ENCODE measurements at places on chromosomes 7 and 10.

DNA sequence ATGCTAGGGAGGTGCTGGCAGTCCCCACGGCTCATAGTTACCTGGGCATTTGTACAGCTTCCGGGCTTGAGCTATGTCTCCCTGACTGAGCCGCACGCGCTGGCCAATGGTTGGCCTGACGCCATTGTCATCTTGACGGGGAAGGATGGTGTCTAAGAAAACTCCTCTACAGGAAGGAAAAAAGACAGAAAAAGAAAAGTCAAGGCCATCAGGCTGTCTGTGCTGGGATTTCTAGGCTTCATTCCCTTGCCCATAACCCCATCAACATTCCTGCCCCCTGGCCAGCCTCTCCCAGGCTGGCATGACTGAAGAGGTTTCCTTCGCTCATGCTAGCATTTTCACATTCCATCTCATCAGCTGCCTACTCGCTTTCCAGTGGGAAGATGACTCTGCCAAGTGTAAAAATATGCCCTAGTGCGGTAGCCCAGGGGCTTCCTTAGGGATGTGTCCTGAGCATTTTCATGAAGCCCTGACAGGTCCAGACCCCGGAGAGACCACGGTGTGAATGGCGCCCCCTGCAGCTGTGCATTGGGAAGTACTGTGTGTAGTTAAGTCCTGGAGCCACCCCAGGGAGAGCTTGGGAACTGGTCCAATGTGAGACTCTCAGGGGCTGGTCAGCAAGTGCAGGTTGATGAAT, 54.5 kb upstream of the OPALIN start:
- H3K4me1 ChIP-seq = no peaks in the 10 kb centered on the region
- no peaks in the 10 kb centered on the region for H3K36me3 ChIP-seq
- DNase-seq = peak; percentile 10
- H3K27ac ChIP-seq = no peak overlapping the region
- no peak overlapping the region for H3K4me3 ChIP-seq

GRCh38 chr7:151252561-151252835, 4.0 kb upstream of the SMARCD3 start:
- DNase-seq = no peak
- peaks cover 21% of the 10 kb centered on the region for H3K4me1 ChIP-seq
- no peak overlapping the region for H3K27ac ChIP-seq
- peaks cover 59% of the 10 kb centered on the region for H3K27me3 ChIP-seq
- no peak overlapping the region for H3K4me3 ChIP-seq
- H3K36me3 ChIP-seq = no peaks in the 10 kb centered on the region

- H3K4me1 ChIP-seq = no peaks in the 10 kb centered on the region
- H3K36me3 ChIP-seq = no peaks in the 10 kb centered on the region
- DNase-seq = no peak
- H3K27me3 ChIP-seq = no peaks in the 10 kb centered on the region
Measured at GRCh38 chr10:70735161-70735560, 50.0 kb downstream of the TBATA start.

GRCh38 chr10:99917963-99918825, 91.6 kb downstream of the DNMBP start:
- H3K27ac ChIP-seq = no peak overlapping the region
- H3K4me3 ChIP-seq = no peak overlapping the region
- H3K4me1 ChIP-seq = no peaks in the 10 kb centered on the region
- DNase-seq = no peak

- no peaks in the 10 kb centered on the region for H3K4me1 ChIP-seq
- no peak overlapping the region for H3K4me3 ChIP-seq
Measured at GRCh38 chr7:80018941-80019808, 115.5 kb upstream of the GNAI1 start.

GRCh38 chr7:410395-410910, 109.2 kb downstream of the PDGFA start:
- H3K4me1 ChIP-seq = no peaks in the 10 kb centered on the region
- H3K36me3 ChIP-seq = no peaks in the 10 kb centered on the region
- no peak overlapping the region for H3K4me3 ChIP-seq
- no peaks in the 10 kb centered on the region for H3K27me3 ChIP-seq

GRCh38 chr7:106870983-106871410, 5.9 kb downstream of the PIK3CG start:
- no peak for DNase-seq
- no peak overlapping the region for H3K4me3 ChIP-seq
- peaks cover 72% of the 10 kb centered on the region for H3K4me1 ChIP-seq
- no peak overlapping the region for H3K27ac ChIP-seq
- no peaks in the 10 kb centered on the region for H3K27me3 ChIP-seq

DNA sequence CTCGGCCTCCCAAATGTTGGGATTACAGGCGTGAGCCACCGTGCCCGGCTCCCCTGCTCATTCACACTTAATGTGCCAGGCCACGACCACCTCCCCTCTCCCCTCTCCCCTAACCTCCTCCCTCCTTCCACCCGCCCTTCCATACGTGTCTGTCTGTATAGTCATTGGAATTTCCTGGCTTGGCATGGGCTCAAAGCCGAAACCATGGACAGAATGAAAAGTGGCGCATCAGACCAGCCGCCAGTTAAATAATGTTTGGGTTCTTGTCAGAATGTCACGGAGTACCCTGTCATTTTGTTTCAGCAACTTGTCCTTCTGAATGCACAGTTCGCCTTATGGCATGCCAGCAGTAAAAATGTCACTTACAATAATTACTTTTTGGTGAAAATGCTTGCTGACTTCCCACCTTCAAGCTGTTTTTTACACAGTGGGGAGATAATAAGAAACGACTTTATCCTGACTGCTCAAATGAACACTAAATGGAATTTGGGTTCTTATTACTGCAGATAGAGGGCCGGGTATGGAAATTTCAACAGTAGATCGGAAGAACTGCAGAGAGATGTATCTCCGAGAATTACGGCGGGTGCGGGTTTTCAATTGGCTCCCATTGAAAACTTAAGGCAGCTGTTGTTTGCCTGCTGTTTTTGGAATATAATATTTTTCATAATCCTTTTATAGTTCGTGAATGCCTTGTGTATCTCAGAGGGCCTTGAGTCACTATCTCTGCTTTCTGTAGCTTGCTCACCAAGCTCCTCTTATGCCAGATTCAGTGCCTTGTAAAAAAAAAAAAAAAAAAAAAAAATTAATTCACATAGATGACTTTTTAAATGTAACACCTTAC, 65.5 kb upstream of the SH2B2 start:
- H3K27ac ChIP-seq = no peak overlapping the region
- H3K27me3 ChIP-seq = no peaks in the 10 kb centered on the region
- no peak for DNase-seq
- H3K4me3 ChIP-seq = no peak overlapping the region

DNA sequence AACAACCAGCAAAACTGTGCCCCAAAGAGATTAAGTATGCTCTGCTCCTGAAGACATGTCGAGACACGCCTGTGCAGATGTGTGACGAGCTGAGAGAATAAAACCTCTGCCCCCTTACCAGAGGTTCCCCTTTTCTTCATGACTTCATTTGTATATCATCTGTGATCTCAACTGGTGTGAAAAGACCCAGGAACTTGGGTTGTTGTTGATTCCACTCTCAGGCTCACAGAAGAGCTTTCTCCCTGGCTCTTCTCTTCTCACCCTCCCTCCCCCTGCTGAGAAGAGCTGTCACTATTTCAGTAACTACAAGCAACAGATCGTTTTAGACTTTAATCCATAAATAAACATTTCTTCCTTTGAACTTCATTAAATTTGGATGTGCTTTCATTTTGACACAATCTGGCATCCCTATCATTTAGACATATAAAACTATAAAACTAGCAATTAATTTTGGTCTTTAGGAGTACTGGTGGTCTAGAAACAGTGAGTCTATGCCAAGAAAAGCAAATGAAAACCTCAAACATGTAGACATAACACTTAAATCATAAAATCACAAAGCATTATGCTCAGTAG, 179.3 kb upstream of the FZD8 start:
- peaks cover 2% of the 10 kb centered on the region for H3K27me3 ChIP-seq
- no peaks in the 10 kb centered on the region for H3K4me1 ChIP-seq
- no peak for DNase-seq
- no peak overlapping the region for H3K4me3 ChIP-seq
- no peaks in the 10 kb centered on the region for H3K36me3 ChIP-seq
- H3K27ac ChIP-seq = no peak overlapping the region

DNA sequence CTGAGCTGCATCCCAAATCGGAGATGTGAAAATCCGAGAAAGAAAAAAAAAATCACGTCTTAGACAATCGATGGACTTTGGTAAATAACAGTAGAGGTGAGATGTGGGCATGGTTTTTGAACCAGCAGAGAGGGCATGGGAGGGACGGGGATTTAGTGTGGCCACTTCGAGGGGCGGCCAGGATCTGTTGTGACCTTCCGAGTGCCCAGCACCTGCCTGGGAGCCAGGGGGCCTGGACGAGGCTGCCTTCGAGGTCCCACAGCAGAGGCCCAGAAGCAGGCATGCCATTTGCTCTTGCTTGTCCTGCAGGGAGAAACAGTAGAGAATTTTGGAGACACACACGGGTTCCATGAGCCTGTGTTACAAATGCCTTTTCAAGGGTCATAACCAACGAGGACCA, 469.7 kb upstream of the FOXK1 start:
- no peak overlapping the region for H3K4me3 ChIP-seq
- no peaks in the 10 kb centered on the region for H3K4me1 ChIP-seq
- no peaks in the 10 kb centered on the region for H3K27me3 ChIP-seq

DNA sequence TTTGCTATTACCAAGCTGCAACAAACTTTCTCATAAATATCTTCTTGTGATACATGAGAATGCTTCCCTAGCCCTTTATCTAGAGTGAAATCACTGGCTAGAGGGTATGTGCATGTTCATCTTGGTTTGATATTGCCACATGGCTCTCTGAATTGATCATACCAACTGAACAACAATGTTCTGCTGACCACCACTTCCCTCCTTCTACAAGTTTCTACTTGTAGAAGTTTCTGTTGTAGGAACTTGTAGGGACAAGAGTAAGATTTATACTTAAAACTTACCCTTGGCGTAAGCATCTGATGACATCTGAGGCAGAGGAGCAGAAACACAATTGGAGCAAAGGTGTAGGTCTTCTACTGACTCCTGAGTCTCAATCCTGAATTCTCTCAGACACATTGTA, 86.3 kb upstream of the FAM13C start:
- no peak for DNase-seq
- H3K4me1 ChIP-seq = no peaks in the 10 kb centered on the region
- H3K27ac ChIP-seq = no peak overlapping the region
- H3K36me3 ChIP-seq = no peaks in the 10 kb centered on the region
- no peaks in the 10 kb centered on the region for H3K27me3 ChIP-seq
- no peak overlapping the region for H3K4me3 ChIP-seq

GRCh38 chr7:16984375-16984774, 102.6 kb upstream of the AGR3 start:
- peaks cover 6% of the 10 kb centered on the region for H3K4me1 ChIP-seq
- peaks cover 5% of the 10 kb centered on the region for H3K27me3 ChIP-seq
- no peak overlapping the region for H3K27ac ChIP-seq

- H3K4me3 ChIP-seq = no peak overlapping the region
- no peaks in the 10 kb centered on the region for H3K36me3 ChIP-seq
- DNase-seq = peak; percentile 70
- H3K27me3 ChIP-seq = no peaks in the 10 kb centered on the region
- peaks cover 14% of the 10 kb centered on the region for H3K4me1 ChIP-seq
Measured at GRCh38 chr7:38374507-38374906, 101.1 kb upstream of the TARP start.

Measured in activated CD4-positive, alpha-beta T cell treated with anti-CD3 and anti-CD28 coated beads for 36 hours (primary cell).